ENCODE measurements at places on chromosomes 1 and 21.

GRCh38 chr1:156684227-156684782, 7.1 kb upstream of the NES start:
- no peak for DNase-seq

DNA sequence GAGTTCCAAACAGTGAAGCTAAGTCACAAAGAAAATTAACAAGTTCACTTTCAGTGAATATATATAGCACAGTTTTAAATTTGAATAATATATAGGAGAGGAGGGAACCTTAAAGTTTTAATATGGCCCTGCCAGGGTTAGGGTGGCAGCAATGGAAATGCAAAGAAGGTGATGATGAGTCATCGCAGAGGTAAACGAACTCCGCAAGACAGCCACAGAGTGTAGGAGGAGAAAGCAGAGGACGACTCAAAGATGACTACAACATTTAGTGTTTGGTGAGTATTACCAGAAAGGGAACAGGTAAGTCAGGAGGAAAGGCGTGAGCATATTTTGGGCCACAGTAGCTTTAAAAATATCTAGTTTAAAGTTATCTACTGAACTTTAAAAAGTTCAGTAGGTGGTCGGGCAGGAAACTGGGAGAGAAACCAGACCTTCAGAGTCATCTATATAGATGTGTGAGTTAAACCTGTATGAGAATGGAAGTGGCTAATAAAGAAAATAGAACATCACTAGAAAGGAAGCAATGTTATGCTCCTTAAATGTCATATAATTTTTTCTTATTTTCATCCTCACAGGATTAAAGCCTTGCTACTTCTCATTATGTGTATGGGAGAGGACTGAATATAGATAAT, 75.7 kb downstream of the UCHL5 start:
- no peak for DNase-seq

DNA sequence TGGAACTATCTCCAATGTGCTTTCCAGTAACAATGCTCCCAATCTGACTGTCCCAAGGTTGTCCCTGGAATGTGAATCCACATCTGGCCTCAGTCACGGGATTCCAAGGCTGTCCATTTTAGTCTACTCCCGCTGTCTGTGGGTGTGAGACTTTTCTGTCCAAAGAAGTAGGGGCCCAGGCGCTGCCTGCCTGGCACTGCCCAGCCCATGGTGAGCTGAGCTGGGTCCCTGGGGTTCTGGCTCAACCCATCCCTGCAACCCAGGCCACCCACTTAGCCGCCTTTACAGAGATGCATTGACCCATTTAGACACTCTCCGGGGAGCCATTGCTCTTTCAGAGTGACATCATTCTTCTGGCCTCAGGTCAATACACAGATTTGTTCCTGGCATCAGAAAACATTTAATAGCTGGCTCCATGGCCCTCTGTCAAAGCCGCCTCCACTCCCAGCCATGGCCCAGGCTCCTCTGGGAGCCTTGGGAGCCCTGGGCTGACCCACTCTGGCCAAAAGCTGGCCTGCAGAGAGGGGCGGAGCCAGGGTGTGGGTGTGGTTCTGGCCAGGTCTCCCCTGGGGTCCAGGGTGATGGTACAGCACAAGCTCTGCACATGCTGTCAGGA, 47.2 kb upstream of the PAX7 start:
- no peak for DNase-seq

DNA sequence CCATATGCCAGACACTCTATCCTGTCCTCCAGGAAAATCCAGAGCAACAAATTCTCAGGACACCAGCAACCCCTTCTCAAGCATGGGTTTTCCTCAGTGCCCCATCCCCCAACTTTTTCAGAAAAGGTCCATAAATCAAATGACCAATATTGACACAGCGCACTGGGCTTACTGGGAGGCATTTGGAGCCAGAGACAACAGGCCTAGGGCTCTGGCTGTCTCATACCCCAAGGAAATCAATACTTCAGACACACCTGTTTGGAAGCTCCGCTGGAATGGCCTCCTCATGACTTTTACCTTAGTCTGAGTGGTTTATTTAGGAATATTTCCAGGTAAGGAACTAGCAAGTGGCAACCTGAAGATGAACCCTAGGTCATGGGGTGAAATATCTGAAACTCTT, 66.9 kb upstream of the TNR start:
- DNase-seq = no peak

- peak; percentile 88 for DNase-seq
Measured at GRCh38 chr1:27341525-27342252, at the start of gene SYTL1. Gene SYTL1 (plus strand): TSS chr1:27342022. CDS start chr1:27345335, 3,313 bp downstream.

- DNase-seq = peak; percentile 15
Measured at GRCh38 chr1:198837278-198838021, 198.6 kb downstream of the PTPRC start.

DNA sequence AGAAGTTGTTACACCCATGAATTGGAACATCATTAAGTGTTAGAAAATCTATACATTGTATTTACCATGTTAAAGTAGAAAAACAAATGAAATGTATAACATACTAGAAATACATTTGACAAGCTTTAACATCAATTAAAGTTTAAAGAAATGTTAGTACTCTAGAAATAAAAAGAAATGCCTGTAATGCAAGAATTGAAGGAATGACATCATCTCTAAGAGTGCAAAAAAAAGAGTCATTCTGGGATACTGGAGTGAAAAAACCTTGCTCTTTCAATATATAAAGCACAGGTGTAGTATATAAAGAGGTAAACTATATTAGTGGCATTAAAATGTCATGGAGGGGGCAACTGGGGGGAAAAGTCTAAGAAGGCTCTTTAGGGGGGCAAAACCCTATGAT, 210.8 kb upstream of the PLD5 start:
- no peak for DNase-seq

- DNase-seq = no peak
Measured at GRCh38 chr1:70202173-70202758, 3.1 kb downstream of the LRRC40 start.

DNA sequence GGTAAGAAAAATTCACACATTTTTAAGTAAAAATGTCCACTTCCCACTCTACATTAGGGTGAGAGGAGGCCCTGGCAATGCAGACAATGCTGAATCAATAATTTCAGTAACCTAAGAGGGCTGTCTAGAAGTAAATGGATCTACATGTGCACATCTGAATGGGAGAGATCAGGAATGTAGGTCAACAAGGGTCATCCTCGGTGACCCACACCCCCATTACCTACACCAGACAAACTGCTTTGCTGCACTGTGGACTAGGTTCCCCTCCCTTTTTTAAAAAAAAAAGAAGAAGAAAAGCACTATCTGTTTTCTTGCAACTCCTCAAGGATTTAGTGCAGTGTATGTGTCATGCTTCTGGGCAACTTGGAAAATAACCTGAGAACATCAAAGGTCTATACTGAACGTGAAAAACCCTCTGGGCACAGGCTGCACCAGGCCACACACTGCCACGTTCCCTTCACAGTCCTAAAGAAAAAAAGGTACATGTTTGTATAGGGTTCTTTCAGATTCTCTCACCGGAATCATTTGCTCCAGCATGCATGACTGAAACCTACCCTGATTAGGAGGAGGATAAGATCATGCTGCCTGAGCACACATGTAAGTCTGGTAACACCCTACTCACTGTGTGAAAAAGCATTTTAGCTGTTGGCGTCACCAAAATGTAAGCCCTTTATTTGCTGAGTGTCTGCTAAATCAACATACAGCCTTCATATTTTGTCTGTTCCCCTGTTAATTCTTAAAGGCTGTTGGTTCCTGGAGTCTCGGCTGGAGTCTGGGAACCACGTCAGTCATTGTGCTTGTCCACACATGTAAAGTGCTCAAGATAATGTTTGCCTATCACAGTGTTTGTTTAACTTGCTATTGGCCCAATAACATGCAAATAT, 341.0 kb downstream of the SMYD3 start:
- DNase-seq = no peak

DNA sequence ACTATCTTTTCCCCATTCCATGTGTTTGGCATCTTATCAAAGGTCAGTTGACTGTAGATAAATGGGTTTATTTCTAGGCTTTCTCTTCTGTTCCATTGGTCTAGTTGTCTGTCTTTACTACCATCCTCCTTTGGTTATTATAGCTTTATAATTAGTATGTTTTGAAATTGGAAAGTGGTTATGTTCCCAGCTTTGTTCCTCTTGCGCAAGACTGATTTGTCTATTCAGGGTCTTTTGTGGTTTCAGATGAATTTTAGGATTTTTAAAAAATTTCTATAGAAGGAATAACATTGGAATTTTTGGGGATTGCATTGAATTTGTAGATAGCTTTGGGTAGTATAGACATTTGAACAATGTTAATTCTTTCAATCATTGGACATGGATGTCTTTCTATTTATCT, 77.0 kb upstream of the NBPF4 start:
- no peak for DNase-seq
